H9 (cell line): ENCODE measurements at places on chromosomes 4 and X. TPM values are rescaled to one million over a fixed set of nuclear protein-coding genes. Genes with fewer than 3 reads are reported as not detected.
A peak's percentile ranks its signal among the peaks of the same experiment; 100 is the strongest.

- peaks cover 7% of the 10 kb centered on the region; the same call in 1 of the 2 replicates for H3K36me3 ChIP-seq
- DNase-seq, result no peak
- no peaks in the 10 kb centered on the region for H3K4me1 ChIP-seq
Observed at GRCh38 chr4:141786946-141787345, 150.6 kb downstream of the IL15 start.

DNA sequence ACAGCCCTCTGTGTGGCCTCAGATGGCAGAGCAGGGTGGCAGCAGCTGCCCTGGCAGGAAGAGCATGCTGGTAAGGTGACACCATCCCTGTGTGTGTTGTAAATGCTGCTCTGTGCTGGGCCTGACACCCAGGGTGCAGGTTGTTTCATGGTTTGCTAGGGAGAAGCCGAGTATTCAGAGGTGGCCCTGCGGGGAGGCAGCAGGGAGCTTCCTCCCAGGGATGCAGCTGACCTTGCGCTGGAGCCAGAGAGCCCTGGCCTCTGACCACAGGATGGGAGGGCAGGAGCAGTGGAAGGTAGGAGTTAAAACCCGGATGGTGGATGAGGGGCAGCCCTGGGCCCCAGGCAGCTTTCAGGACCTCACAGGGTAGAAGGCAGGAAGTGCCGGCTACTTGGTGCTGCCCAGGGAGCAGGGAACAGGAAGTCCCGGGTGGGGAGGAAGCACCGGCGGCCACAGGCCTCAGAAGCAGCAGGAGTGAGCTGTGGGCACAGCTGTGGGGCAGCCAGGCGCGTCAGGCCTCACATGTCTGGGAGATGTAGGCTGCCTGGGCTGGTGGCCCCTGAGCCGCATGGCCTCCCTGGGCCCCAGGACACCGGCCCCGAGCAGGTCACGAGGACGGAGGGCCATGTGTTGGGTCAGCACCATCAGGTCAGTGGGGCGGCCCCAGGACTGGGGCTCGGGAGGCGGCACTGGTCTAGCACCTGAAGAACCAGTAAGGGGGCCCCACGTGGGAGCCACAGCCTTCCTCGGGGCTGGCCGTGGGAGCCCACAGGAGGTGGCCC is 19.1 kb downstream of the SH3BP2 start:
- peak; percentile 68 for DNase-seq
- H3K27me3 ChIP-seq, result no peaks in the 10 kb centered on the region
- H3K36me3 ChIP-seq, result no peaks in the 10 kb centered on the region
- H3K27ac ChIP-seq, result no peak overlapping the region
- H3K4me3 ChIP-seq, result peak overlapping the region; percentile 42; the same call in 2 of the 3 replicates

GRCh38 chr4:2850966-2851798 is 7.5 kb downstream of the ADD1 start:
- H3K36me3 ChIP-seq, result peaks cover 19% of the 10 kb centered on the region
- H3K27me3 ChIP-seq, result no peaks in the 10 kb centered on the region
- no peak overlapping the region for H3K4me3 ChIP-seq
- no peak for DNase-seq

- DNase-seq, result no peak
- H3K4me3 ChIP-seq, result no peak overlapping the region; the same call in 2 of the 3 replicates
- no peaks in the 10 kb centered on the region for H3K27me3 ChIP-seq
- peaks cover 16% of the 10 kb centered on the region for H3K36me3 ChIP-seq
Observed at GRCh38 chrX:51837921-51838320, 55.5 kb upstream of the MAGED1 start.

DNA sequence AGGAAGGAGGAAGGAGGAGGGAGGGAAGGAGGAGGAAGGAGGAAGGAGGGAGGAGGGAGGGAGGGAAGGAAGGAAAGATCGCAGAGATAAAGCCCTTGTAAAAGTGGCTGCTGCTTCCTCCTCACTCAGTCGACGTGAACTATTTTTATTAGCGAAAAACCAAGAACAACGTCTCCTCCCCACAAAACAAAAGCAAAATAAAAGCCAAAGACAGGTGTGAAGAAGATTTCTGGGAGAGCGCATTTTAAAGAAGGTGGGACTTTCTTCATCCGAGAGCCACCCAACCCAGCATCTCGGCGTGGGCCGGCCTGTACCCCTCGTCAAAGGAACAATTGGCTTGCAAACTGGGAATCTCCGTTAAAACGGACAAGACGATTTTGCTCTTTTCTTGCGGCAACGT is 40.7 kb upstream of the ASMTL start:
- H3K27me3 ChIP-seq, result no peaks in the 10 kb centered on the region
- no peak for DNase-seq
- H3K4me1 ChIP-seq, result no peaks in the 10 kb centered on the region
- no peak overlapping the region for H3K27ac ChIP-seq
- H3K4me3 ChIP-seq, result peak overlapping the region; percentile 45; the same call in 2 of the 3 replicates
- peaks cover 5% of the 10 kb centered on the region; the same call in 1 of the 3 replicates for H3K36me3 ChIP-seq

GRCh38 chr4:148162519-148162918 is 279.7 kb downstream of the NR3C2 start:
- DNase-seq, result no peak
- no peaks in the 10 kb centered on the region for H3K4me1 ChIP-seq
- H3K27ac ChIP-seq, result no peak overlapping the region
- H3K4me3 ChIP-seq, result no peak overlapping the region

DNA sequence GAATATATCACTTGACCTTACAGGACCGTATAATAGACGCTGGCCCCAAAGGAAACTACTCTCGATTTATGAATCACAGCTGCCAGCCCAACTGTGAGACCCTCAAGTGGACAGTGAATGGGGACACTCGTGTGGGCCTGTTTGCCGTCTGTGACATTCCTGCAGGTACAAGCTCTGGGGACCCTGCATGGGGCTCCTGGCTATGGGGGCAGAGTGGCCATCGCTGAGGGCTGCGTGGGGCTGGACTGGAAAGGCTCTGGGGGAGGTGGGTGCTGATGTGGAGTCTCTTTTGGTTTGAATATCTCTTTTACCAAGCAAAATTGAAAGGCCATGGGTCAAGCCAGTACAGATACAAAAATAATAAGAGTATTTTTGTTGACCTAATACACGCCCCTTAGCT is 33.9 kb downstream of the NELFA start:
- peaks cover 34% of the 10 kb centered on the region; the same call in 2 of the 3 replicates for H3K36me3 ChIP-seq
- H3K4me1 ChIP-seq, result no peaks in the 10 kb centered on the region
- H3K4me3 ChIP-seq, result no peak overlapping the region
- DNase-seq, result no peak

GRCh38 chr4:78556665-78557064 is 5.1 kb downstream of the ANXA3 start:
- no peak overlapping the region for H3K27ac ChIP-seq
- H3K36me3 ChIP-seq, result peaks cover 15% of the 10 kb centered on the region
- no peak for DNase-seq
- H3K4me3 ChIP-seq, result no peak overlapping the region
- H3K27me3 ChIP-seq, result no peaks in the 10 kb centered on the region

GRCh38 chr4:127400276-127400675 is 232.5 kb upstream of the INTU start:
- H3K27me3 ChIP-seq, result no peaks in the 10 kb centered on the region
- no peak overlapping the region for H3K4me3 ChIP-seq
- no peaks in the 10 kb centered on the region for H3K36me3 ChIP-seq
- no peak overlapping the region for H3K27ac ChIP-seq
- no peak for DNase-seq
- no peaks in the 10 kb centered on the region for H3K4me1 ChIP-seq

- H3K36me3 ChIP-seq, result no peaks in the 10 kb centered on the region
- H3K27me3 ChIP-seq, result no peaks in the 10 kb centered on the region
- DNase-seq, result no peak
- no peak overlapping the region for H3K4me3 ChIP-seq
Observed at GRCh38 chr4:164946810-164947209, 30.6 kb downstream of the TRIM61 start.

DNA sequence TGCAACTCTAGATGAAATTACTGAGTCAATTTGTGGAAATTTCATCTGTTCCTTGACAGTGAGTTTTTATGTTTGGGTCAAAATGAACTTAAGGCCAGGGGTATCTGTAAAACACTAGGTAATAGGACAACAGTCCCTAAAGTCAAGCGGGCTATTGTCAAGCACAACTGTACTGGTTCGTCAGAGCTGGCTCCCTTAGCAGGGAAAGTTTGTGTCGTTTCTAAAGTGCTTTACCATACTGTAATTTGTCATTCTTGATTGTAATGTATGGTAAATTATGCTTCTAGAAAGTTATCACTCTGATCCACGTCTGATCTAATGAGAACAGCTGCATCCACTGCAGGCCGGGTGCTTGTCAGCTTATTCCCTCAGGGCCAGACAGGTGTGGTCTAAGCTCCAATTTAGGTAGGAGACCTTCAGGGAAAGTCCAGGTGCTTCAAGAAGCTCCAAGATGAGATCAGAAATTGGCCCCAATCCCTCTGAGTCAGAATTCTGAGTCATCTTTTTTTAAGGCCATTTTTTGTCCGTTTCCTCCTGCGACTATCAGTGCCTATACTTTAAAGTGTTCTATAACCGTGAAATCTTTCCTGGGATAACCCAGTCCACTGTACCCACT is 92.2 kb downstream of the PALLD start:
- H3K27ac ChIP-seq, result no peak overlapping the region
- no peak for DNase-seq
- no peaks in the 10 kb centered on the region for H3K36me3 ChIP-seq
- no peaks in the 10 kb centered on the region for H3K4me1 ChIP-seq
- H3K4me3 ChIP-seq, result no peak overlapping the region

DNA sequence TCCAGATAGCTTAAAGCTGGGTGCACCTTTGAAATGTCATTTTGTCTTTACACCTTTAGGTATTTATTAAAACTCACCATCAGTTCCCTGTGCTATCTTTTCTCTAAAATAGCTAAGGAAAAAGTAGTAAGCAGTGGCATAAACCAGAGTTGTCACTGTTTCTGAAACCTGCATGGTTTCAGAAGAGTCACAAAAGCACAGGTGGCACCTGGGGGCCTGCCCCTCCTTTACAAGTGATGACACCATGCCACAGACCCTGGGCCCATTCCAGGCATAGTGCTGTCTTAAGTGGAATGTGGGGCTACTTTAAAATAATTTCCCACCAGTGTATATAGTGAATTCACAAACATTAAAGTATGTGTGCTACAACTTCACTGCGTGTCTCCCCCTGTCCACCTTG is 47.8 kb downstream of the DCUN1D4 start:
- H3K36me3 ChIP-seq, result peaks cover 20% of the 10 kb centered on the region
- no peak for DNase-seq
- no peaks in the 10 kb centered on the region for H3K27me3 ChIP-seq
- no peak overlapping the region for H3K4me3 ChIP-seq

- no peaks in the 10 kb centered on the region; the same call in 1 of the 2 replicates for H3K4me1 ChIP-seq
- no peak overlapping the region for H3K4me3 ChIP-seq
- H3K27me3 ChIP-seq, result no peaks in the 10 kb centered on the region
- no peaks in the 10 kb centered on the region for H3K36me3 ChIP-seq
Observed at GRCh38 chr4:186297013-186297645, 31.1 kb downstream of the F11 start.

- no peaks in the 10 kb centered on the region for H3K27me3 ChIP-seq
- no peak overlapping the region for H3K27ac ChIP-seq
- H3K4me1 ChIP-seq, result no peaks in the 10 kb centered on the region
- DNase-seq, result no peak
- H3K4me3 ChIP-seq, result no peak overlapping the region
- H3K36me3 ChIP-seq, result no peaks in the 10 kb centered on the region
Observed at GRCh38 chr4:79050541-79050880, 111.3 kb upstream of the PAQR3 start.

DNA sequence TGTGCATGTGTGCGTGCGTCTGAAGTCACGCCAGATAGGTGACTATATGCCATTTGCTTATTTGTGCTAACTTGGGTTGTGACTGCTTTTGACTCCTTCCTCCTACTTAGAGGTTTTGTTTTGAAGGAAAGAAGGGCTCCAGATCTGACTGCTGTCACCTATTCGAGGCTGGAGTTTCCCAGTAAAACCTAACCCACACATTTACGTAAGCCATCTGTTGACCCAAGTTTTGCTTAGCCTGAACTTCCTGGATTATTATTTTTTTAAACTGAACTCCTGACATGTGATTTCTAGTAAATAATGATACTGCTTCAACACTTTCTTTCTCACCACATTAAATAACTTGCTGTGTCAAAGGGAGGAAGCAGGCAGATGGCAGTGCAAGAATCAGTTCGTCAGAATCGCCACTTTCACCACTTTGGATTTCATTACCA is 41.5 kb downstream of the DTHD1 start:
- no peaks in the 10 kb centered on the region for H3K4me1 ChIP-seq
- H3K27me3 ChIP-seq, result no peaks in the 10 kb centered on the region
- DNase-seq, result no peak
- no peaks in the 10 kb centered on the region for H3K36me3 ChIP-seq
- H3K27ac ChIP-seq, result no peak overlapping the region

DNA sequence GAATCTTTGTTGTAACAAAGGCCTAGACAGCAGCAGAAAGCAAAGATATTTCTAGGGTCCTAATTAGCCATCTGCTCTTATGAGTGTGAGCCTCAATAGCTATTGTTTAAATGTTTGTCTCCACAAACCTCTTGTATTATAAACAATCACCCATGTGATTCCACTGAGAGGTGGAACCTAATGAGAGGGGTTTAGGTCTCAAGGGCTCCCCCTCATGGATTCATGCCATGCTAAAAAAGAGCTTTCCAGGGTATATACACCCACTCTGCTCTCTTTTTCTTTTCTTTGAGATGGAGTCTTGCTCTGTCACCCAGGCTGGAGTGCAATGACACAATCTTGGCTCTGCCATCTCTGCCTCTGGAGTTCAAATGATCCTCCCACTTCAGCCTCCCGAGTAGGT is 42.1 kb downstream of the TRIM61 start:
- no peak overlapping the region for H3K27ac ChIP-seq
- no peaks in the 10 kb centered on the region for H3K27me3 ChIP-seq
- DNase-seq, result peak; percentile 51
- H3K36me3 ChIP-seq, result no peaks in the 10 kb centered on the region
- no peaks in the 10 kb centered on the region for H3K4me1 ChIP-seq

GRCh38 chrX:17768997-17769396 is 31.7 kb downstream of the SCML1 start:
- H3K27me3 ChIP-seq, result peaks cover 6% of the 10 kb centered on the region; the same call in 1 of the 2 replicates
- no peaks in the 10 kb centered on the region for H3K4me1 ChIP-seq
- DNase-seq, result no peak
- no peak overlapping the region for H3K4me3 ChIP-seq

- DNase-seq, result no peak
- no peaks in the 10 kb centered on the region for H3K36me3 ChIP-seq
- H3K27ac ChIP-seq, result no peak overlapping the region
- no peaks in the 10 kb centered on the region; the same call in 1 of the 2 replicates for H3K4me1 ChIP-seq
- H3K4me3 ChIP-seq, result no peak overlapping the region
- no peaks in the 10 kb centered on the region for H3K27me3 ChIP-seq
Observed at GRCh38 chr4:171524903-171525302, 288.3 kb upstream of the GALNTL6 start.

DNA sequence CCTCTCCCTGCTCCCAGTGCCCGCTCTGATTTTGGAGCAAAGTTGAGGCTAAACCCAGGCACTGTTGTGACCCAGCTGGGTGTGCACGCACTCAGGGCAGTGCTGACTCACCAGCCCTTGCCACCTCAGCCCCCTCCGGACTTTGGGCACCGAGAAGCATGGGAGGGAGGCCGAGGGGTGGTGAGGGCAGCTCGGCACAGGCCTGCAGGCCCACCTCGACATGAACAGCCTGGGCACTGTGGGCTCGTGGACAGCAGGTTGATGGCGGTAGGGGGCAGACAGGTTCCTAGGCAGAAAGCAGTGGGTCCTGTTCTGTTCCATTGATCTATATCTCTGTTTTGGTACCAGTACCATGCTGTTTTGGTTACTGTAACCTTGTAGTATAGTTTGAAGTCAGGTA is 30.9 kb downstream of the TIGD4 start:
- H3K4me1 ChIP-seq, result no peaks in the 10 kb centered on the region
- H3K27me3 ChIP-seq, result no peaks in the 10 kb centered on the region
- peaks cover 3% of the 10 kb centered on the region for H3K36me3 ChIP-seq
- H3K4me3 ChIP-seq, result no peak overlapping the region

The TCEAL6 gene
- not detected in 2 replicates for total RNA-seq

The MBNL3 gene
- total RNA-seq, result 2.4 and 2.6 TPM in 2 replicates

The DIPK2B gene
- not detected in 2 replicates for total RNA-seq

The CSAG2 gene
- not detected in 2 replicates for total RNA-seq

The COL4A6 gene
- 16.7 and 17.5 TPM in 2 replicates for total RNA-seq

The TASL gene
- not detected in 2 replicates for total RNA-seq

The CCNA2 gene
- 89.0 and 89.2 TPM in 2 replicates for total RNA-seq

The TMPRSS11E gene
- total RNA-seq, result 2.3 and 3.3 TPM in 2 replicates

The UCP1 gene
- not detected in 2 replicates for total RNA-seq

The NALF2 gene
- 9.7 and 11.2 TPM in 2 replicates for total RNA-seq

The HSFX2 gene
- total RNA-seq, result not detected in 2 replicates
